Stimulated activated CD4-positive, alpha-beta T cell treated with anti-CD3 and anti-CD28 coated beads, Interleukin-1b, Interleukin-23, amount 100 ng/mL, for 1 hour (primary cell): ENCODE measurements at places on chromosomes 2 and 18.

GRCh38 chr2:178194600-178195389, 483 bp downstream of the OSBPL6 start:
- no peak for DNase-seq

DNA sequence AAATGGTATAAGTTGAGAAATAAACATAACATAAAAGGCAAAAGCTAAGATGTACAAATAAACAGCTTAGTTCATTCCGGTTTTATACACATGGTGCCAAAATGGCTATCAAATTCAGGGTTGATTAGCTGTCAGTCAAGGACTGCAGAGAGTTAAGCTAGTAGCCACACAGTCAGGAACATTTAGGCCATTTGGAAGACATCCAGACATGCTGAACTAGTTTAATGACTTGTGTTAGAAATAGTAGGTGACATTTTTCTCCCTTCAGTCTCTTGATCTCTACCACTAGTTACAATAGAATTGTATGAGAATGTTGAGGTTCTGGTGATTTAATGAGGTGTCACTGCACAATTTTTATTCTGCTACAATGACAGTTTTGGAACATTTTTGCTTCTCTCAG, 394.4 kb upstream of the SPHKAP start:
- DNase-seq, result no peak

- DNase-seq, result no peak
Observed at GRCh38 chr2:165718610-165719210, 75.3 kb downstream of the GALNT3 start.

DNA sequence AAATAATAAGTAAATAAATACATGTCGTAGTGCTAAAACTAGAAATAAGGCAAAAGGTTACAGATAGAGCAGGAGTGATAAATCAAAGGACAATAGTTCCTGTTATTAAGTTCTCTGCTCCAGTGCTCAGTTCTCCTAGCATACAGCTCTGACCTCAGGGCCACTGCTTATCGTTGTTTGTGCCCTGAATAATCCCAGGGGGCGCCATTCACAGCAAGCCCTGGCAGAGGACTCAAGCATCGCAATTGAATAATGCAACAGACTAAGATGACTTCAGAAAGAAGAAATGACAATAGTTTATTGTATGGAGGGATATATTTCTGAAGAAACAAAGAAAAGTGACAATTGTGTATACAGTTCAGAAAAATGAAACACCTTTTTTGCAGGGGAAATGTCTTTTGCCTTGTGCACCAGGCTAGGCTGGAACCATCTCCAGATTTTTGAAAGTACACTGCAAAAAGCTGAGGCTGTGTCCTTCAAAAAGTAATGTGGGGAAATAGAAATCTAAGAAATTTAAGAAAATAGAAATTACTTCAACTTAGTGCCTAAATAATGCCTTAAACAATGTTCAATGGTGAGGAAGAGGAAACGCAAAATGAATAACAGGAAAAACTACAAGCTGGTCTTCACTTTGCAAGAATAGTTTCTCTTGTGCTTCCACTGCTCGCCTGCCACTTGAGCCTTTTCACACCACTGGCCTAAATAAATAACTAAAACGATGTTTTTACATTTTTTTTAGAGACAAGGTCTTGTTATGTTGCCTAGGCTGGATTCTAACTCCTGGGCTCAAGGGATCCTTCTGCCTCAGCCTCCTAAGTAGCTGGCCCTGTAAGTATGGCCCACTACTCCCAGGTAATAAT, 19.0 kb upstream of the CCNYL1 start:
- no peak for DNase-seq

GRCh38 chr18:7772510-7772888, 205.4 kb downstream of the PTPRM start:
- DNase-seq, result no peak

DNA sequence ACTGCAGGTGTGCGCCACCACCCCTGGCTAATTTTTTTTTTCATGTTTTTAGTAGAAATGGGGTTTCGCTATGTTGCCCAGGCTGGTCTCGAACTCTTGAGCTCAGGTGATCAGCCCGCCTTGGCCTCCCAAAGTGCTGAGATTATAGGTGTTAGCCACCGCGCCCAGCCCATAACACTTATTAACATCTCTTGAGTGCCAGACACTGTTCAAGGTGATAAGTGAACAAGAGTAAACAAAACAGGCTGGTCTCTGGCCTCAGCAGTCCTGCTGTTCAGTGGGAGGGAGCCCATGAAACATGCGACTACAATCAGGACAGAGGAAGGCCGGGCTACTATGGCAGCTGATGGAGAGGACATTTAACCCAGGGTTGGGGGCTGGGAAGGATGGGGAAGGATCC, 42.3 kb downstream of the KCTD1 start:
- no peak for DNase-seq

- DNase-seq, result no peak
Observed at GRCh38 chr2:180625006-180625844, 355.2 kb upstream of the UBE2E3 start.

- no peak for DNase-seq
Observed at GRCh38 chr2:140392824-140393223, 1612.6 kb upstream of the NXPH2 start.
